ENCODE measurements at places on chromosomes 7 and 10. TPM values are rescaled to one million over a fixed set of nuclear protein-coding genes. Genes with fewer than 3 reads are reported as not detected.

Gene WEE2
- 0.11 TPM for total RNA-seq

- H3K4me1 ChIP-seq, result peaks cover 13% of the 10 kb centered on the region
- no peaks in the 10 kb centered on the region for H3K27me3 ChIP-seq
- peak within 1 kb of the TSS; percentile 69 for H3K27ac ChIP-seq
Observed at GRCh38 chr7:93148144-93148543, at the start of gene SAMD9L. TSS of gene SAMD9L (minus strand) at chr7:93148385. CDS start at chr7:93135971, 12,414 bp downstream.

- DNase-seq, result no peak
- no peak overlapping the region for H3K4me3 ChIP-seq
- H3K27ac ChIP-seq, result no peak overlapping the region
- no peaks in the 10 kb centered on the region for H3K4me1 ChIP-seq
- H3K27me3 ChIP-seq, result no peaks in the 10 kb centered on the region
Observed at GRCh38 chr7:127359011-127359410, 33.5 kb downstream of the ZNF800 start.

DNA sequence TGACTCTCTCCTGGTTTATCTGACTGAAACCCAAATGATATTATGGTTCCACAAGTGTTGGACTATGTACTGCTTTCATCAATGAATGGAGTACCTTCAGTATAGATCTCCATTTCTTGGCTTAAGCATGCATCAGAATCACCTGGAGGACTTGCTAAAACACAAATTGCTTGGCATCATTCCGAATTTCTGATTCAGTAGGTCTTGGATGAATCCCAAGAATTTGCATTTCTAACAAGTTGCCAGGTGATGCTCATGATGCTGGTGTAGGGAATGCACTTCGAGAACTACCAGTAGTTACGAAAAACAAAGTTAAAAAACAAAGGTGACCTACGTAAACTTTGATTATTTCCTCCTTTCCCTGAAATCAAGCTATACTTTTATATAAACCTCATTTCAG lies 119.0 kb upstream of the FEZF1 start:
- H3K36me3 ChIP-seq, result no peaks in the 10 kb centered on the region
- H3K27ac ChIP-seq, result no peak overlapping the region
- DNase-seq, result no peak
- H3K27me3 ChIP-seq, result no peaks in the 10 kb centered on the region

Measured in naive thymus-derived CD4-positive, alpha-beta T cell (primary cell).